ENCODE measurements at places on chromosomes 12 and 14.

GRCh38 chr12:103455020-103455763 lies 40.6 kb downstream of the C12orf42 start:
- DNase-seq: no peak

DNA sequence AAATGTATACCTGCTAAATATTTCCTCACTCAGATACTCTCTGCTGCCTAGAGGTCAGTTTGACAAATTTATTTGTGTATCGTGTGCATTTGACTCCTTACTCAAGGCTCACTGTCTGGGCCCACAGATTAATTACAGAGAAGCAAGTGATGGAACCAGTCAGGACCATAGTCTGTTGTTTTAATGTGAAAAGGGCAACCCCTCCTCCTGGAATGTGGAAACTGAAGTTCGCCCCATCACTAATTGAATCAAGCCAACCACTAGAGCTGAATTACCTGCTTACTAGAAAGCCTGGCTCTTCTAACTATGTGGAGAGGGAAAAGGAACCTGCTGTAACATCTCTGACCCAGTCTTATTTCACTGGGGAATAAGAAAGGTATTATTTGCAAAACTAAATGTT lies 199.9 kb upstream of the KRR1 start:
- DNase-seq: no peak

DNA sequence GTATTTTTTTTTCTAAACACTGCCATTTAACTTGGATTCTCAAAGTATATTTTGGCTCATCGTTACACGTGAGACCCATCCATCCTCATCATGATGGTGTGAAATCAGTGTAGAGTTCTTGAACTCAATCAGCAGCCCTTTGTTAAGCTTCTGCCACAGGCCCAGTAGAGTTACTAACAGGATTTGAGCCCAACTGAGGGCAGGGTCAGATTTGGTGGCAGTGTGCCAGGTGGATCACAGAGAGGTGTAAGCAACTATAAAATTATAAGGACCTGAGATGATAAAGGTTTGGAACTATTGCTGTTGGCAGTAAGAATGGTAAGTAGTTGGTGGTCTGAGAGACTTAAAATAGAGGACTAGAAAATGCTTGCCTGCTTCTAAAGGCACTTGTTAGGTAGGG lies 72.8 kb downstream of the RASSF8 start:
- DNase-seq: no peak

DNA sequence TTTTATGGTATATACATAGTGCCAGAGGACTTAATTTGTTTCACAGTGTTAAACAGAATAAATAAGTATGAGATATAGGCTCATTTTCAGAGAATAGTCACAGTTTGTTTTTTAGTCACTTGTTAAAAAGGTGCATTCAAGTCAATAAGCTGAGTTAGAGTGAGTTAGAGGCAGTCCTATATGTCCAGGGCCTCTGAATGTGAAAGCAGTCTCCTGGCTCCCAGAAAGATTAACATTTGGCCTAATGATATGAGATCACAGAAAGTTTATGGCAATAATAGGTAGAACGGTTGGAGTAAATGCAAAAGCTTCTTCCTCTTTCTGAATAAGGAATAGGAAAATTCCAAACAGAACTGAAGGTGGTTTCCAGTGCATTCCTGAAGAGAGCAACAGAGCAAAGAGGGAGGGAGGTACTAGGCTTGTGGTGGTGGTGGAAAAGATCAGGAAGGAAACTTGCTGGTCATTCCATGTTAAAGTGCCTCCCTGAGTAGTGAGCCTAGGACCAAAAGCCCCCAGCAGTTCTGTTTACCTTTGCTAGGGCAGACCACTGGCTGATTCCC lies 54.4 kb downstream of the SLC38A4 start:
- no peak for DNase-seq

- DNase-seq: no peak
Observed at GRCh38 chr14:98173305-98173704, 1098.7 kb downstream of the BCL11B start.

DNA sequence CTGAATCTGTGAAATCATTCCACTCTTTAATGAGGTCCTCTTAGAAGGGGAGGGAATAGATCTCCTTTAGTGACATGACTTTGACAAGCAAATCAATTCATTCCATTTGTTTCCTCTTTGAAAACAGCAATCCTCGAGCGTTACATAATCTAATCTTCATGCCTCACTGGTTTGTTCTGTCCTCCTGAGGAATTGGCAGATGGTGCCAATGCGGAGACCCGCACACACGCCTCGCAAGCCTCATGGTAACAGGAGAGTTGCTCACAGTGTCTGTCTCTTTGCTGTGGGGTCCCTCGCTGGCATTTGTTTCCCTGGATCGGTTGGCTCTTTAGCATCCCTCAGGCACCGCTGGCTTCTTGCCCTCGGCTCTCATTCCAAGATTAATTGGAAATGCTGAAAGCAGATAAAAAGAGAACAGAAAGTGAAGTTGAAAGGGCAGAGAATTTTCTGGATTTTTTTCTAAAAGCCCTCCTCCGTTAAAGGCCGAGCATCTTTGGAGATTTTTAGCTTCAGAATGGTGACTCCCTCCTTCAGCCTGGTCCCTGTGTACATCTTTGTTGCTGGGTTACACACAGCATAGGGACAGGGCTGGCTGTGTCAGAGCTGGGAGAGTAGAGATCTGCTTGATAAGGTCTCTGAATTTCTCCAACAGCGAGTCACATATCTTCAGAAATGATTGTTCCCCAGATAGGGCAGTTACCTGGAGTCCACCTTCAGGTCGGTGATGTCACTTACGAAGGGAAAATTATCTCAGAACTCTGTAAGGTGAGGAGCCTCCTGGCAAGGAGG lies 10.1 kb upstream of the CABP1 start:
- no peak for DNase-seq

- DNase-seq: no peak
Observed at GRCh38 chr12:102879144-102879763, 37.8 kb downstream of the PAH start.

DNA sequence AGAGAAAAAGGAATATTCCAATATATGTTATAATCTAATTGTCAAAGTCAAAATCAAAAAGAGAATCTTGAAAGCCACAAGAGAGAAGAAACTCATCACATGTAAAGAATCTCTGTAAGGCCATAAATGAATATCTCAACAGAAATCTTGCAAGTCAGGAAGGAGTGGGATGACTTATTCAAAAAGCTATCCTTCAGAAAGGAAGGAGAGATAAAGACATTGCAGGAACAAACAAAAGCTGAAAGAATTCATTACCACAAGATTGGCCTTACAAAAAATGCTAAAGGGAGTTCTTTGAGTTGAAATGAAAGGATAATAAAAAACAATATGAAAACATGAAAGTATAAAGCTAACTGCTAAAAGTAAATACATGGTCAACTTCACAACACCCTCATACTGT lies 286.8 kb downstream of the LRIG3 start:
- DNase-seq: no peak

DNA sequence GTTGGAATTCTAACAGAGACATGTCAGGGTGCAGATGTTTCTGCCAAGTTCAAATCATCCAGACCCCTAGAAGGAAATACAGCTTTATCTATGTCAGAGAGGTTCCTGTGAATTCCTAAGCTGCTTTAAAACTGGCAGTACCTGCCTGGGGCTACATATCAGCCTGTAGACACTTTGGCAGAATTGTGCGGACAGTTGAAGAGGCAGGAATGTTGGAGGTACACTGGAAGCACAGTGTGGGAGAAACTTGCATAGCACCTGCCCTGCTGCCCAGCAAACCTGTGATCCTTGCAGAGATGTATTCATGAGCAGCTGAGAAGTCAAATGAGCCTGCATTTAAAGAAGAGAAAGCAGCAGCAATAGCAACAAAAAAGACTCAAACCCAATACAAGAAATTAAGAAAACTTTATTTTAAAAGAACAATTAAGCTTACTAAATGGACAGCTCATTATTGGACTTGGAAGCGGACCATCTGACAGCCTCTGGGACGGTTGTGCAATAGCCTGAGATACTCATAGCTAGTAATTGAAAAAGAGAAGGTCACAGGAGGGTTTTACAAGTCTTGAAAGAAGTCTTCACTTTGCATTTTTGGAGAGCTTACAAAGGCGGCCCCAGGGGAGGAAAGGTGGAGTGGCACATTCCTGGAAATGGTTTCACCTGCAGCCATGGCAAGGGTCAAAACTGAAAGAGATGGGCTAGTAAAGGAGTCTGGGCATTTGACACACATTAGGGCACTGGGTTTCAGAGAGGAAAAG lies 280.9 kb upstream of the FLRT2 start:
- no peak for DNase-seq

GRCh38 chr14:89085737-89086382 lies 261.4 kb downstream of the TTC8 start:
- no peak for DNase-seq

DNA sequence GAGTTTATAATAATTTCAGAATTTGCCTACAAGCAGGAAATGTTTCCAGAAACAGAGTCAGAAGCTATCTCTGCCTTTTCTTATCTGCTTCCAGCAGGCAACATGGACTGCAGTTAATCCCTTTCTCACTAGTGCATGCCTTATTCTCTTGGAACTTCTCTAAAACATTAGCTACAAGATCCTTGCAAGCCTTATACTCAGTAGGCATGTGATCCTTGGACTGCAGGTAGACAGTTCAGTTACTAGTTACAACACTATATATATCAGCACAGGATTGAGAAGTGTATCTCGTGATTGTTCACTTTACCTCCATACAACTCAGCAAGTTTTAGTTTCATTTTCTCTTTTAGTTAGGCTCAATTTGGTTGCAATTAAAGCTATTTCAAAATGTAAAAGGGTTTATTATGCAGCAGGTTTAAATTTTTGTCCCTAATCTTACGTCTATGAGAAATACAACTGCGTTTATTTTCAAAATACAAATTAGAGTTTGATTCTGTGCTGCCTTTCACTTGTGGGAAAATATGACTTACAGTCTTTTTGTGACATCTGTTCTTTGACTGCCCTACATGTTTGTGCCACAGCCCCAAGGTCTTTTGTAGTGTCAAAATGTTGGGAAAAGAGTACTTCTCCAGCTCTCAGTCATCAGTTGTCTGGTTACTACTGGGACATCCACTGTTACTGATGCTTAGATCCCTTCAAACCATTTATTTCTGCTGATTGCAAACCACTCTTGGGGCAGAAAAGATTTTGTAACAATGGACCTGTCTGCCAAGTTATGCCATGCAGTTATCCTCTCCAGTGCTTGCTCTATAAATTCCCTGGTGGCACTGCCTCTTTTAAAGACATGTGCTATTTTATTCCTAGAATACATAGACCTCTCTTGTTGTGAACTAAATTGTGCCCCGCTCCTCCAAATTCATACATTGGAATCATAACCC lies 709.0 kb upstream of the FOXG1 start:
- no peak for DNase-seq

DNA sequence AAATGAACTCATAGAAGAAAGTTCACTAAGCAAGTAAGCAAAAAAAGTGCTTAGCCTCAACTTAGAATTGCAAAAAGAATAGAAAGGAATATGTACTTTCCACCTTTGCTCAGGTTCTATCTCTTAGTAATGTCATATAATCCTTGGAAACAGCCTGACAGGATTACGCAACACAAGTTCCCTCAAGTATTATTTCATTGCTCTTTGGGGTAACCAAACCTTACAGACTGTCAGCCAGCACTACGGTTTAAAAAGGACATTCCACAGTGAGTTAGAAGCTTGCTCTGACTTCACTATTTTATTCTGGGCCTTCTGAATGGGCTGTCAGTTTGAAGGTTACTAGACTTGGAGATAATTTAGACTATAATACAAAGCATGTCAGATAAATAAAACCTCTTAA lies 264.0 kb downstream of the ATXN7L3B start:
- no peak for DNase-seq

- DNase-seq: no peak
Observed at GRCh38 chr12:82407481-82407880, 49.2 kb downstream of the METTL25 start.

DNA sequence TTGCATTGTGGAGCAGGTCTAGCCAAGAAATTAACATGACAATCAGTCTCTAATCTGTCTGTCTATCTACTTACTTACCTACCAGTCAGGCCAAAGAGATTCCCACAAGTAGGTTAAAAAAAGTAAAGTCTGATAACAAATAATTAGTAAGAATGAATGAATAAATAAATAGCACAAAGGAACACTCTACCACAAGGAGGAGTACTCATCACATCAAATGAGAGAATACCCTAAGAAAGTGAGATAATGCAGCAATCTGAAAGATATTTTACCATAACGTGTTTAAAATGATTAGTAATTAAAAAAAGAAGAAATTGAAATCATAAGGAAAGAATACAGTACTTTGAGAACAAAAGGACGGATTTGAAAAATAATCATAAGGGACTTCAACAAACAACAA lies 187.2 kb downstream of the SYNE2 start:
- DNase-seq: no peak

GRCh38 chr14:58663494-58664111 lies 25.8 kb downstream of the DACT1 start:
- no peak for DNase-seq

- DNase-seq: no peak
Observed at GRCh38 chr12:47822863-47823262, 3.2 kb upstream of the HDAC7 start.

GRCh38 chr12:65016881-65017650 lies 104.0 kb downstream of the WIF1 start:
- DNase-seq: no peak

DNA sequence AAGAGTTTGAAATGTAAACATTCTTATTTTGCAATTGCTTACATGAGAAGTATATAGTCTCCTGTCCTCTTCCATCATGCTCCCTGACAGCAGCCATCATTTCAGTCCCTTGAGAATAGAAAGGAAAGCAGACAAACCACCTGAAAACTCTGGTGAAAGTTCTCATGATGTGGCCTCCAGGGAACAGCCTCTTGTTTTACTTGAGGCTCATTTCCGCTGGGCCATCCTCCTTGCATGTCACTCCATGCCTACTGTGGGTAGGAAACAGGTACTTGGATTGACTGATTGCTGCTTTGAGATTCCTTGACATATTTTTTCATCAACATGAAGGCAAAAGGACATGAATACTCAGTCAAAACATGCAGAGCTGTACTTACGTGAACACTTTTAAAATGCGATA lies 6.0 kb downstream of the SYT1 start:
- DNase-seq: no peak

DNA sequence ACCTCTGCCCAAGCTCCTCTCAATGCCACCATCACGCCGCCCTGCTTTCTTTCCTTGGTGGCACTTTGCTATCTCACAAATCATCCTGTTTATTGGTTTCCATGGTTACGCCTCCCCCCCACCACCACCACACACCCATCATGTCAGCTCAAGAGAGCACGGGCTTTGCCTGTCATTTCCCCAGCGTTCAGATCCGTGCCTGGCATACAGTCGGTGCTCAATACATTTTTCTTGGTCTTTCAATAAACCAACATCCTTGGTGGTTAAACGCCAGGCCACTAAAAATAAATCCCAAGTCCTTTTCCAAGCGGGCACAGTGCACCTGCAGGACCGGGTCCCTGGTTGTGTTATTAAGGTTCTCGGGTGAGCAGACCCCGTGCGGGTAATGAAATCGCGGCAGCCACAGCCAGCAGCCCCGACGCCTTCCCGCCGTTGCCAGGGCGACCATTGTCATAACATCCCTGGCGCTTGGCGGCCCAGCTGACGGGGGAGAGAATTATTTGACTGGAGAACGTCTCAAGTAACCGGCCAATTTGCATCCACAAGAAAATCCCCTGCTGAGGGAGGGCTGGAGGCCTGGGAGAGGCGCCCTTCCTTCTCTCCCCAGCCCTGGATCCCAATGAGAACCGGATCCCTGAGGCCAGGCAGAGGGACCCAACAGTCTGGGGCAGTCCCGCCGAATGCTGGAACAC lies 92.9 kb downstream of the KSR2 start:
- no peak for DNase-seq

- DNase-seq: no peak
Observed at GRCh38 chr12:7319930-7320329, 16.1 kb downstream of the ACSM4 start.

GRCh38 chr12:117580718-117581062 lies 219.3 kb upstream of the NOS1 start:
- no peak for DNase-seq

- no peak for DNase-seq
Observed at GRCh38 chr14:95711476-95712176, 2.3 kb downstream of the TCL1A start.
